ENCODE measurements at places on chromosomes 7 and 10.

- peak; percentile 89 for DNase-seq
Observed at GRCh38 chr10:104329735-104330134, 8.5 kb downstream of the ITPRIP start.

- DNase-seq, result no peak
Observed at GRCh38 chr10:92957223-92958010, 103.2 kb upstream of the CYP26C1 start.

- DNase-seq, result no peak
Observed at GRCh38 chr10:110074298-110074697, 66.5 kb downstream of the ADD3 start.

DNA sequence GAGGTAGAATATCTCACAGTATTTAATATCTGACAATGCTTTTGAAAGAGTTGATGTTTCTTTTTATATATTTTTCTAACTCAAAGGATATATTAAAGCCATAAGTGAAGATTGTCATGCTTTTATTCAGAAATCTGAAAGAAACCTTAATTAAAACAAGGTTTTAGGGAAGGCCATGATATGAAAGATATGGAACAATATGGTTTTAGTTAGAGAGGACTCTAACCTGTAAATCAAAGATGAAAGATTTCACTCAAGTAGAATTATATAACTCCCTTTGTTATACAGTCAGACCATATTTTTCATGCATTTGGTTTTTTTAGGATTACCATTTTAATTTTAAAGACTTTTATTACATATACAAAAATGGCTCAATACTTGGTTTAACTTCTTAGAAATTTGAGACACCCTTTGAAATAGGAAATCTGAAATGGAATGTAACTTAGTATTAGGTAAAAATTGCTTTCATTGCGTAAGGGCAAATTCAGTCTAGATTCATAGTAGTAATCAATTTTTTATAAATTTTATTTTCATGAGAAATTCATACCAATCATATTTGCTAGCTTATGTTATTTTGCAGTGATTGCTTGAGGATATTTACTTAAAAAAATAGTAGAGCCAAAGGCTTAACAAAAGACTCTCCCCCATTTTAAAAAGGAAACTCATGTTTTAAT lies 119.8 kb downstream of the TWIST1 start:
- no peak for DNase-seq

- DNase-seq, result no peak
Observed at GRCh38 chr7:128135159-128135514, 103.9 kb upstream of the LRRC4 start.

GRCh38 chr10:124898471-124898870 lies 43.5 kb upstream of the ZRANB1 start:
- DNase-seq, result no peak
